GDM1 (cell line): ENCODE measurements at places on chromosomes 4 and X.
A peak's percentile ranks its signal among the peaks of the same experiment; 100 is the strongest.

DNA sequence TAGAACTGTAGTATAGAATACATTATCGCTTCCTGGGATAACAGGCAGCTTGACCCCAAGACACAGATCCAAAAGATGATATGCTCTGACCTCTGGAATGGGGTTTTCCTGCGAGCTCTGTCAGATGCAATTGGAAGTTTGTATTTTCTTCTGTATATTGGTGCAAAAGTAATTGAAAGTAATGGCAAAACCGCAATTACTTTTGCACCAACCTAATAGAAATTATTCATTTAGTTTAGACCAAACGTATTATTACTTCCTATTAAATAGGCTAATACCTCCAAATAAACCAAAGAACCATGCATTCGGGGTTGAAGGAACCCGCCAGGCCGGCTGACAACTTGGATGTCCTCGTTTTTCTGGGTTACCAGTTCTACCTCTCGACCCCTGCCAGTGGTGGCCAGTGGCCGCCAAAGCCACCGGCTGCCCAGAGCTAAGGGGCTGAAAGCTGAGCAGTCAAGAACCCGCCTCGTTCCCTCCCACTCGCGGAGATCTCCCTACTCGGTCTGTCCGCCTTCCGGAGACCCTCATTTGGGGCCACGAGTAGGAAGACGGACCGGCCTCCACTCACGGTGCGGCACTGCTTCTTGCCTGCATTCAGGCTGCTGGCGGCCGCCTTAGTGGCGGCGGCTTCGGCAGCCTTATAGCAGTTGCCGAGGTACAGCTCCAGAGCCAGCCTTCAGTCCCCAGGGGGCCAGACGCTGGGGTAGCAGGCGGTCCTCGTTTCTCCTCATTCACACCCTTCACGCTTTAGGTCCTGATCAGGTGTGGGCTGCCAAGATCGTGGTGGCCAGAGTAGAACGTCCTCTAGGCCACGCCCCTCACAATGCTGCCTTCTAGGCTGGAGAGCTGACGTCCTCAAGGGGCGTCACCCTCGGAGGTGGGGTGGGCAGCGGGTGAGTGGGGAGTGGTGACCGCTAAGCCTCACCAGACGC, 121.9 kb downstream of the RBMX2 start:
- no peak for DNase-seq

- no peak for DNase-seq
These were observed 61.9 kb upstream of the MTM1 start for GRCh38 chrX:150506486-150506885.

- no peak for DNase-seq
These were observed 544.3 kb upstream of the CNKSR2 start for GRCh38 chrX:20829665-20830491.

GRCh38 chrX:69121321-69122000, 43.8 kb downstream of the PJA1 start:
- no peak for DNase-seq

DNA sequence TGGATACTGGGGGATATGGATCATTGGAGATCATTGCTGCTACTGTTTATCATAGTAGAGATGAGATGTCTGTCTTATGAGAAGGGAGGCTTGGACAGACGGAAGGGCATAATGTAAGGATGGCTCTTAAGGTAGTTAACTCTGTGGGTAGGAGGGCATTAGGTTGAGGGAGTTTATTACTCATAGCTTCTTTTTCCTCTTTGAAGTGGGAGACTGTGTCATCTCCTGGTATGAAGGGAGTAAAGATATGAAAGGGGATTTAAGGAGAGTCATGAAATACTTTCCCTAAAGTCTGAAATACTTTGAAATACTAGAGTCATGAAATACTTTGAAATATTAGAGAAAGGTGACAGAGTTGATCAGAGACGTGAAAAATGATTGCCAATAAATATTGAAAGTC, 255.5 kb upstream of the PITX2 start:
- DNase-seq: no peak

DNA sequence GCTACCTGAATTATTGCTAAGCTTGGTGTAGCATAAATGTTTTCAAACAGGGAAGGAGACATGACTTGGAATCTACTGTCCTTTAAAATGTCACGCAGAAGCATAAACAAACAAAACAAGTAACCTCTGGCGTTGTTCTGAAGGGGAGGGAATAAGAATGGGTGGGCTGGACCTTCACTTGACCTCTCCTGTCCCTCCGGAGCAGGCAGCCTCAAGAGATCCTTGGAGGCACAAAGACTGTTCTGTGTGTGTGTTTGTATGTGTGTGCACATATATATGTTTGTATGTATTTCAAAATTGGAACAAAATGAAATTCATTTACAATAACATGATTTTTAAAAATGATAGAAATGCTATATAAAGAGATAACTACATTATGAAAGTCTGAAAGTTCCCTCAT, 91.3 kb upstream of the DCLK2 start:
- DNase-seq: no peak

DNA sequence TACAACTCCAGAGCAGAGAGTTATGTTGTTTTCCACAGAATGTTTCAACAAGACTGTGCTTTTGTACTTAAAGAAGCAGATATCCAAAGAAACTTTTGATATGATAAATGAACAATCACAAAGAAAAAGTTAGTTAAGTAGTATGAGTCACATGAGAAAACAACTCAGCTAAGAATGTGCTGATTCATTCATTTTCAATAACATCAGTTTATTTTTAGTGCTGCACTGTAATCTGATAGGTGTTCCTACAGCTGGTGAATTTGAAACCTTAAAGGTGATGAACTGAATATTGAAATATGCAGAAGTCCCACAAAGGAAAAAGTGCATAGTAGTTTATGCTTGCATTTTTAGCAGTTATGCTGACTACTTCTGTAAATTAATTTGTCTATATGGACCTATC, 180.3 kb upstream of the TENM3 start:
- DNase-seq: no peak

DNA sequence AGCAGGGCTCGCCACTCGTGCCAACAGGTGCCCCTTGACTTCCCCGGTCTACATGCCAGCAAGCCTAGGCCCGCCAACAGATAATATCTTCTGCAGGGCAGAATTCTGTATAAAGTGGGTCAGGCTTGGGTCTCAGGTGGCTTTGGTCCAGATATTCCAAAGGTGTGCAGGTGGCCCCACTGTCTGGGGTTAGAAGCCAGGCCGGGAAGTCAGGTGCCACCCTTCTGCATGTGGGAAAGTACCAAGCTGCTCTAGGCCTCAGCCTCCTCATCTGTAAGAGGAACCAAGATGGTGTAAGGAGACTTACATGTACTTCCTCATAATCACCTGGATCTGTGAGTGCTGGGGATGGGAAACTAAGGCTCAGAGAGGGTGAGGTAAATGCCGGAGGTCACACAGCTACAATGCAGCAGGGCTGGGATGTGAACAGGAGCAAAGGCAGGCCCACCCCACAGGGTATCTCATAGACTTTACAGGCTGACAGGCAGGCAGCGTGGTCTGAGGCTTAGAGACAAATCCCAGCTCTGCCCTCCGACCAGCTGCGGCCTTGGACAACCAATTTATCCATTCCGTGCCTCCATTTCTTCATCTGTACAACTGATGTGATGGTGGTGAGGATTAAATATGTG, 35.9 kb downstream of the WDR1 start:
- DNase-seq: no peak

DNA sequence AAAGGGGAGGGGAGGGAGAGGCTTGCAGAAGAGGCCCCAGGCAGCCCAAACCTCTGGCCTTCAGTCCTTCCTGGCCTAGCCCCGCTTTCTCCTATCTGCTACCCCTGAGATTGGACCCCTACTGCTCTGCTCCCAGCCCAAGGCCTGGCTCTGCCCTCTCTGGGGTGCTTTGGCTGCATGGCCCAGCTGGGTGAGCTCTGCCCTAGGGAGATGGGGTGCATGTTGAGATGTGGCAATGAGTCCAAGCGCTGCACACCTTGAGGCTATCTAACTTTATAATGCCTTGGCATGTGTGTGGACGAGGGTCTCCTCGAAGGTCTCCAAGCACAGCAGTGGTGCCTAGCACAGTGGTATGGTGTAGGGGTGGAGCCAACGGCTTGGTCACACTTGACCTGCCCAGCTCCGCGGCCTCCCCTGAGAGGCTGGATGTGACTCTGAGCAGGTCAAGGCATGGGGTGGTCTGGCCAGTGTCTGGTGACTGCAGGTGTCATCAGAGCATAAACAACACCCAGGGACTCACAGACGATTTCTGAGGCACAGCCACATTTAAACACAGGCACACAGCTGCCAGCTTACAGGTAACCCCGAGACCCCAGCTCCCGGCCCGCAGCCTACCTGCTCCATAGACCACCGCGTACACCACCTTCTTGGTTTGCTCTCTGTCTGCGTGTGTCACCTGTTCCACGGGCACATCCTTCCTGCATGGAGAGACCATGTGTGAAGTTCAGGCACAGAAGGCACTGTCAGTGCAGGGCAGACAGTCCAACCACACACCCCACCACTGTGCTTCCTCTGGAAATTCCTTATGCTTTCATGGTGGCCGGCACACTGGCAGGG, 36.3 kb downstream of the NAT8L start:
- no peak for DNase-seq

DNA sequence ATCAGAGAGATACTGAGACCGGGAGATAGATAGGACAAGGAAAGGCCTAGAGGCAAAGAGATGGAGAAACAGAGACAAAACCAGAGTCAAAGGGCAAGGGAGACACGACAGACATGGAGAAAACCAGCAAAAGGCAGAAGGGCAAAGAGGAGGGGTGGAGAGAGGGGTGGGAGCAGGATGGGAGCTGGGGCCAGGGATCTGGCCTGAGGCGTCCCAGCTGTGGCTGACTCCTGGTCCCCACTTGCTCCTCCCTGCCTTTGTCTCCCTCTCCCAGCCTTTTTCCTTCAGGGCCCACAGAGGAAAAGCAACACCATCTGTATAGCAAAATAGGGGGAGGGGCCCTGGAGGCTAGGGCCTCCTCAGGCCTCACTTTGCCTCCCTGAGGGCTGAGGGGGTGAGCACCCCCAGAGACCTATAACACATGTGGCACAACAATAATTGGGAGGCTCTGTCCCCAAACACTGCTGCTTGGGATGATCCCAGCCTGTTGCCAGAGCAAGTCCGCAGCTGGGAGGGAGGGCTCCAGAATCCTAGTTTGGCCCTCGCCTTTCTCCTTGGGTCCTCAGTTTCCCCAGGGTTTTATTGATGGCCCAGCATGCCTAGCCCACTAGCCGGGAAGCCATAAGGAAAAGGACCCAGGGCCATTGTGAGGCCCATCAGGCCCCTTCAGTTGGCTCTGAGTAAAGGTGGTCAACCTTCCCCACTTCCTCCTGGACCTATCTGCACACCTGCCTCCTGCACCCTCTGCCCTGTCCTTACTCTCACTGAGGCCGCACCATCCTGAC, 96.8 kb downstream of the PJA1 start:
- DNase-seq: no peak

DNA sequence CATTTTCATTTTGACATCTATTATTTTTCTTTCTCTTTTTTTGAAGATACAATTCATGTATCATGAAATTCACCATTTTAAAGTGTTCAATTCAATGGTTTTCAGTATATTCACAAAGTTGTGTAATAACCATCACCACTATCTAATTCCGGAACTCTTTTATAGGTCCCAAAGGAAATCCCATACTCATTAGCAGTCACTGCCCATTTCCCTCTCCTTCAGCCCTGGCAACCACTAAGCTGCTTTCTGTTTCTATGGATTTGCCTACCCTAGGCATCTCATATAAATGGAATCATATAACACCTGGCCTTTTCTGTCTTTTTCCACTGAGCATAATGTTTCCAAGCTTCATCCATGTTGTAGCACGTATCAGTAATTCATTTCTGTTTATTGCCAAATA, 3.2 kb upstream of the FGF2 start:
- no peak for DNase-seq

DNA sequence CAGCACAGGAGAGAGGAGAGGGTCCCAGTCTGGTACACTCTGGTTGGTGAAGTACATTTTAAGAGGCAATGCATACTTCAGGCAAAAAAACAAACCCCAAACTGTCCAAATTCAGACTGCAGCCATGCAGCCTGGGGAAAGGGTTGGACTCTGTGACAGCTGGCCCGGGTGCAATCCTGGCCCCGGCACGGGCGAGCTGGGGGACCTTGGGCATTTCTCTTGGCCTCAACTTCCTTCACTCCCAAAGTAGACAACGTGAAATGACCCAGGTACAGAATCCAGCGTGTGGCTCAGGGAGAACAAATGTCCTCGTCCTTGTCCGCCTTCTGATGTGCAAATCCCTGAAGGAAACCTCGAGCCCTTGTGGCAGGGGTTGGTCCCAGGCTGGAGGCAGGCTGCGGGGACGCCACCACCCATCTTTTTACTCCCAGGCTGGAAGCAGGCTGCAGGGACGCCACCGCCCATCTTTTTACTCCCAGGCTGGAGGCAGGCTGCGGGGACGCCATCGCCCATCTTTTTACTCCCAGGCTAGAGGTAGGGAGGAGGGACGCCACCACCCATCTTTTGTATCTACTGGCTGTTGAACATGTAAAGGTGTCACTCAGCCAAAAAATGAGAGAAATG, 62.3 kb downstream of the ACOX3 start:
- no peak for DNase-seq

DNA sequence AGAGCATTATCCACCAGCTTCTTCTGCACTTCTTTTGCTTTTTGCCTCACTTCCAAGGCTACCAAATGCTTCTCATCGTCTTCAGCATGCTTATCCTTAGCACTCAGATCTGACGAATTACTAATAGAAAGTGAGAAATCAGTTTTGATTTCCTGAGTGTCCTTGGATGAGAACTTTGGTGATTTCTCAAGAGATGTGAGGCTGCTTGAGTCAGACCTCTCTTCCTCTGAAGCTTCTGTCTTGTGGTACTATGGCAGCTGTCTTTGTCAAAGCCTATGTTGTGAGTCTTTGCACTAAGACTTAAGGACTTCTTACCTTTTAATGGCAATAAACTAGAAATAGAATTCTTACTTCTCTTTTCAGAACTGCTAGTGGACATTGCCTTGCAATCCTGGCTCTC, 169.9 kb downstream of the CPE start:
- DNase-seq: no peak

DNA sequence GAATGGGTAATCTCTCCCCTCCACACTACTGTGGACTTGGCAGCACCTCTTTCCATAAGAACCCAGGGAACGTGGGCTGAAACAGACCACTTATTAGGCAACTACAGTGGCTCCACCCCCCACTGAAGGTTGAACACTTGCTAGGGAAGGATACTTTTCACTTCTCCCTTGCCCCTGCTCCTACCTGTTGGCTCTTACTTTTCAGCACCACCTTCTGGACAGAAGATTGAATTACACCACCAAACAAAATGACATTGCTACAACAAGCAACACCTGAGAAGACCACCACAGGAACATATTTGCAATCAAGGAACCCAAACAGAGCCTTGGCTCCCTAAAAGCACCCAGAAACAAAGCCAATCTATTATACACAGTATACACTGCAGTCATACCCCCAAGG, 132.1 kb upstream of the CXCL13 start:
- peak; percentile 7 for DNase-seq

- no peak for DNase-seq
These were observed 89.0 kb upstream of the NHS start for GRCh38 chrX:17285983-17286382.
